Stimulated activated memory B cell treated with anti-CD40 and anti-IgM and Interleukin-4, amounts not matched to agents 10 μg/mL and 1 μg/mL and 100 μg/mL, for 72 hours (primary cell): ENCODE measurements at places on chromosomes 5 and 9.

DNA sequence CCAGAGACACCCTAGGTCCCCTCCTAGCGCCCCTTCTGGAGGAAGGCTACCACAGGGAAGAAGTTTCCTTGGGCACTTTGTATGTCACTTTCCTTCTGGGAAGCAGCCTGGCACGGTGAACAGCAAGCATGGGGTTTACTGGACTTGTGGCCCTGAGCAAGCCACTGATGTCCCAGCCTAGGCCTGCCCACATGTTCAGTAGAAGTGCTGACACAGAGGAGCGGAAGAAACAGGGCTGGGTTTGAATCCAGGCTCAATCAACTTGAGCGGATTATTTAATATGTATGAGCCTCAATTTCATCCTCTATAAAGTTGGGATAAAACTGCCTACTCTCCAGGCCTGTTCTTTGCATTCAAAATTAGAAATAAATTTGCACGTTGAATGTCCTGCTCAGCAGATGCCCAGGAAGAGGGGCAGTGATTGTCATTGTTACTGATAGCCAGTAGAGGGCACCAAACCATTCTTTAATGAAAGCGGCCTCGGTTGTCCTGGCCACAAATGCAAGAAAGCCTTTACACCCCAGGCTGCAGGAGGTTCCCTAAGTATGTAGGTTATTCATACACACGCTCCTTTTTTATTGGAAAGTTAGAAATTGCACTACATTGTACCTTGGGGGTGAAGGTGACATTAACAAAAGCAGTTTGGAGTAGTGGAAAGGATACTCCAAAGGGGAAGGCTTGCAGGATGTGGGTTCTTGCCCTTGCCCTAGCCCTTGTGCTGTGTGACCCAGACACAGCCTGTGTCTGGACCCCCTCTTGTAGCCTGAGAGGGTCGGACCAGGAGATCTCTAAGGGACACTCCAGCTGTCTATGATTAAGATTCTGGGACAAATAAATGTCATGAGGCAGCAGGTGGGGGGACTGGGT, 13.4 kb upstream of the XPA start:
- ATAC-seq: peak; percentile 80

GRCh38 chr9:8356406-8356805, 556.8 kb upstream of the DMAC1 start:
- no peak for ATAC-seq

- ATAC-seq: no peak
Observed at GRCh38 chr5:34503379-34504253, 152.5 kb upstream of the RAI14 start.

GRCh38 chr5:149778303-149779123, 48.4 kb downstream of the PPARGC1B start:
- ATAC-seq: no peak

DNA sequence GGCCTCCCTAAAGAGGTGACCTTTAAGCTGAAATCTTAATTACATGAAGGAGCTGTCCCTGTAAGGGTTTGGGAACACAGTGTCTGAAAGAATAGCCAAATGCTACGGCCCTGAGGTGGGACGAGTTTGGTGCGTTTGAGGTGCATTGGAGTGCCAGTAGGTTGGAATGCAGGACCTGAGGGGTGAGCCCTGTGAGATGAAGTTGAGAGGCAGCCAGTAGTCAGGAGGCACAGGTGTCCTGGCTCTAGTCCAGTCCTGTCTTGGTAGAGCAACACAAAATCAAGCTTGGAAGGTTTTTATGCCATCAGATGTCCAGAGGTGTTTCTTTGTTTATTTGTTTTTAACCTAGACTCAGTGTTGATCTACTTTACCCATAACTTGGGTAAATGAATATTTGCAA, 108.5 kb downstream of the ARHGAP26 start:
- ATAC-seq: no peak

GRCh38 chr5:67904366-67904765, 311.2 kb upstream of the PIK3R1 start:
- ATAC-seq: no peak

DNA sequence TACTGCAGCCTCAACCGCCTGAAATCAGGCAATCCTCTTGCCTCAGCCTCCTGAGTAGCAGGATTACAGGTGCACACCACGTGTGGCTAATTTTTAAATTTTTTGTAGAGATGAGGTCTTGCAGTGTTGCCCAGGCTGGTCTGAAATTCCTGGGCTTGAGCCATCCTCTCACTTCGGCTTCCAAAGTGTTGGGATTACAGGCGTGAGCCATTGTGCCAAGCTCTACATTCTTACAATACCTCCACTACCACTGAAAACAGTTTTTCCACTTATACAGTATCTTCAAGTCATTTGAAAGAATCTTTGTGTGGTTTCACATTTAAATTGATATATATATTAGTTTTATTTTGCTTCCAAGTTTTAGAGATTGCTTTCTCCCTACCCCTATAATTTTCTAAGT, 42.6 kb downstream of the LARP1 start:
- ATAC-seq: no peak

DNA sequence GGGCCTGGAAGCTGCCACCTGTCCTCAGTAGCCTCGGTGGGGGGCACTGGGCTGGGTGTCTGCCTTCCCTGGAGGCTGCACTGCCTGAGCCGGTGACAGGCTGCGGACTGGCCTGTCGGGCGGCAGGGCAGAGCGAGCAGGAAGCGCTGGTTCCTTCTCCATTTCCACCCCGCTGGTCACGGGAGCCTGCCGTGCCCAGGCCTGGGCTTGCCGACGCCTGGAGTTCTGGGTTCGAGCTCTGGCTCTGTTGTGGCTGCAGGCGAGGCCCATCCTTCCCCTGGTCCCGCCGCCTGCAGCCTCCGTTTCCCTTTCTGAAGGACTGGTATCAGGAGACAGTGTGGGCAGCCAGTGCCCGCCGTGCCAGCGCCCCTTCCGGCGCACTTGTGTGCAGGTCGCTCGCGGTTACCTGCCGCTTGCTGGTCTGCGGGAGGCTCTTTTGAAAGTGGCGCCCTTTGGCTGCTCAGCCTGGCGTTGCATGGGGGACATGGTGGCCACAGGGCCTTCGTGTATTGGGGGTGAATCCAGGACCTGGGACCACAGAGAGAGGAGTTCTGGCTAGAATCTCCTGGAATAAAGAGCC, 34.0 kb downstream of the RXRA start:
- ATAC-seq: no peak
